Esophagus mucosa (tissue), 1 donor: ENCODE measurements at places on chromosomes 1 and 21.

DNA sequence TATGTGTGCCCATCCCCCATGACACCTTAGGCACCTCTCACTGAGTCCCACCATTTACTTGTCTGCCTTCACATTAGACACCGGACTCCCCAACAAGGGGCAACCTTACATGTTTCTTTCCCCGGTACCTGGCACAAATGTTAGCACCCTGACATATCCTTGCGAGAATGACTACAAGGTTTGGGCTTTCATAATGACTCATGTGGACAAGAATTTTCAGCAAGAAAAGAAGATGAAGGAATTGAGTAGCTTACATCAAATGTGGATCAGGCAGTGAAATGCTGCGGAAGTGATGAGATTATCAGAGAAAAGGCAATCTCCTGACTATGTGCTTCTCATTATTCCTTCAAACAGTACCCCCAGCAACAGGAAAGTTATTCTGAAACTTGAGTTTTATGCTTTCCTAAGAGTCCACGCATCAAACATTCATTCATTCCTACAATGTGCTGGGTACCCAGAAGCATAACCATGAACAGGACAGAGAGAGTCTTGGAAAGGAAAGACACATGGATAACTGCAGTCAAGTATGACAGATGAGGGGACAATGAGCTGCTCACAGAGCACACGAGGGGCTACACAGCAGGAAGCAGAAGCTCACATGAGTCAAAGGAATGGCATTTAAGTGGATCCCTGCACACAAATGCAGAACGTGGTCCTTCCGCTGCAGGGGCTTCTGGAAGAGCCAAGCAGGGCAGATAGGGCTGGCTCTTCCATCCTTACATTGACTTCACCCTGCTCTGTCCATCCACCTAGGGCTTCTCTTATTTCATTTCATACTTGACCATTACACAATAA is 112.1 kb downstream of the PCNX2 start:
- no peak for ATAC-seq

DNA sequence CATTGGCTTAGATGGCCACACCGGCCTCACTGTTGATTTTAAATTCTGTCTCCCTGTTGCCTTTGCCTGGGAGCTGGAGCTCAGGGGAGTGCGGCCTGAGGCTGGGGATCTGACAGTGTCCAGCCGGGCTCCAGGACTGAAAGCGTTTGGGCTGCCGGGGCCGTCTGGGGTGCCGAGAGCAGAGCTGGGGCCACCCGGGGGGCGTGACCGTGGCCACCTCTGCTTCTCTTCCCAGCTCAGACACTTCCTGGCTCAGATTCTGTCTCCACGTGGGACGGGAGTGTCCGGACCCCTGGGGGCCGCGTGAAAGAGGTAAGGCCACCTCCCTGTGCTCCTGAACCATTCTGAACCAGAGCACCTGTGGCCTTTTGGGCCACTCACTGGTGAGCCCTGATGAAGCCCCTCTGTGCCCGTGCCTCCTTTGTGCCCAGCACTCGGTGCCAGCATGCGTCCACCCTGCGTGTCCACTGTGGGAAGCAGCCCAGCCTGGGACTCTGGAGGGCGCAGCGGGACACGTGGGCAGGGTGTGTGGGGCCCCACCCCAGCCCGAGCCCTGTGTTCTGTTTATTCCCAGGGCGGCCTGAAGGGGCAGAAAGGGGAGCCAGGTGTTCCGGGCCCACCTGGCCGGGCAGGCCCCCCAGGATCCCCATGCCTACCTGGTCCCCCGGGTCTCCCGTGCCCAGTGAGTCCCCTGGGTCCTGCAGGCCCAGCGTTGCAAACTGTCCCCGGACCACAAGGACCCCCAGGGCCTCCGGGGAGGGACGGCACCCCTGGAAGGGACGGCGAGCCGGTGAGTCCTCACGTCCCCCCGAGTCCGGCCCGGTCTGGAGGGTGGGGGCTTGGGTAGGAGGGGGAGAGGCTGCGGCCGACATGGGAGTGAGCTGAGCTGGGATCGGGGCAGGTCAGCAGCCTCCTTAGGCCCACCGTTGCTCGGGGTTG is 64.8 kb downstream of the SLC19A1 start:
- ATAC-seq = peak; percentile 3

GRCh38 chr21:36647279-36648093 is 51.4 kb upstream of the SIM2 start:
- ATAC-seq = peak; percentile 38

DNA sequence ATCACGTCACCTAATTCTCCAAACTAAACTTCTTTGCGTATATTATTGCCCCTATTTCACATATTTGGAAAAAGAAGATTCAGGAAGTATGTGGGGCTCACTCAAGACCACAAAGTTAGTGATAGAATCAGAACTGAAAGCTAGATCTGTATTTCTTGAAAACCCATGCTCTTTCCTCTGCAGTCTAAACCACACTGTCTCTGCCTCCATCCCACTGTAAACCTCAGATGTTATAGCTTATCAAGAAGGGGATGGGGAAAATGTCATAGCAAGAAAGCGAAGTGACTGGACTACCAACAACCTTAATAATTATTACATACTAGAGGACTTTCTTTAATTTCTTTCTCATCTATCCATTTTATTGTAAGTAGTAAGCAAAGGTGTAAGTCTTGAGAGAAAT is 257.7 kb upstream of the SGIP1 start:
- ATAC-seq = no peak

DNA sequence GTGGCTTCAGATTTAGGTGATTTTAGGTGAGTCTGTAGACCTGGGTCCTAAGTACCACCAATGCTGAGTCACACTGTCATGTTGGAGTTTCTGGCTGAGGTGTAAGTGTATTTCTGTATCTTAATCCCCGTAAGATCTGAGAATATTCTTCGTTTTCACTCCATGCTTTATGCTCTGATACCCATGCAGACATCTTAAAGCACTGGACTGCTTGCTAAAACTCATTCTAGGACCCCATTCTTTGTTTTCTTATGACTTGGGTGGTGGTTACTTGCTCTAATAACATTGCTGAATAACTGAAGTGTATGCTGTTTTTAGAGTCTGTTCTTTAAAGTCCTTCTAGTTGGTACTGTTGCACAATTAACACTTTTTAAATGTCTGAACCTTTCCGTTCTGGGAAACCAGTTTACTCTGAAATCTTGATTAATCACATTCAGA is 36.6 kb downstream of the CDC42 start:
- ATAC-seq = no peak
